ENCODE measurements at places on chromosomes 16 and 17. TPM values are rescaled to one million over a fixed set of nuclear protein-coding genes. Genes with fewer than 3 reads are reported as not detected.

The NTN3 gene
- total RNA-seq, result 0.15 TPM

The NMRAL1 gene
- total RNA-seq, result 48.0 TPM

DNA sequence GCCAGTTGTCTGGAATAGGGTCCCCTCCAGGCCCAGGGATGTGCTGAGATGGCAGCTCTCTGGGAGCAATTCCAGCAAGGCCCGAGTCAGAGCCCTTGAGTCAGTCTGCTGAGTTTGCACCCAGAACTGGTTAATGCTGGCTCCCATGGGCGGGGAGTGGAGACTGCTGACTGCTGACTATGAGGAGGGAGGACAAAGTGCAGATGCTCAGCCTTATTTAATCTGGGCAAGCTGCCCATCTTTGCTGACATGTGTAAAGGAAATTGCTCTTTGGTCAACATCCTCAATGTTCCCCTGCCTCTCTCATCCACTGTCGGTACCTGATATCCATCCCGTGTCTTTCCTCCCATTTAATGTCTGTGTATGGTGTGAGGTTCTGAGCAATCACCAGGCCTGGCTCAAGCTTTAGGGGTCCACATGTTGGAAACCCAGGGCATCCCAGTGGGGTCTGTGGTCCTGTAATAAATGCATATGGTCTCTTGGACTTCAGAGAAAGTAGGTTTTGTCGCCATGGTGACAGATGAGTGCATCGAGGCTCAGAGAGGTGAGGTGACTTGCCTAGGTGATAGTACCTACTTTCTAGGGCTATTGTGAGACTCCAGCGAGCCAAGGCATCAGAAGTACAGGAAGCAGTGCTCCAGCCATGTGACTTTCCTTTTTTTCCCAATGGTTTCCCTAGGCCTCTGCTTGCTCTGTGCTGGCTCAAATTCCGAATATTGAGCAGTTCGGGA, 20.0 kb upstream of the RNF135 start:
- H3K4me3 ChIP-seq, result no peak overlapping the region
- no peaks in the 10 kb centered on the region for H3K27me3 ChIP-seq
- H3K36me3 ChIP-seq, result no peaks in the 10 kb centered on the region
- H3K27ac ChIP-seq, result no peak overlapping the region
- no peaks in the 10 kb centered on the region for H3K4me1 ChIP-seq
- peak; percentile 46 for DNase-seq

GRCh38 chr16:2205967-2206313, 686 bp downstream of the MLST8 start:
- H3K4me1 ChIP-seq, result peaks cover 10% of the 10 kb centered on the region
- no peak for DNase-seq
- H3K27ac ChIP-seq, result no peak overlapping the region
- peak overlapping the region; percentile 58 for H3K4me3 ChIP-seq

DNA sequence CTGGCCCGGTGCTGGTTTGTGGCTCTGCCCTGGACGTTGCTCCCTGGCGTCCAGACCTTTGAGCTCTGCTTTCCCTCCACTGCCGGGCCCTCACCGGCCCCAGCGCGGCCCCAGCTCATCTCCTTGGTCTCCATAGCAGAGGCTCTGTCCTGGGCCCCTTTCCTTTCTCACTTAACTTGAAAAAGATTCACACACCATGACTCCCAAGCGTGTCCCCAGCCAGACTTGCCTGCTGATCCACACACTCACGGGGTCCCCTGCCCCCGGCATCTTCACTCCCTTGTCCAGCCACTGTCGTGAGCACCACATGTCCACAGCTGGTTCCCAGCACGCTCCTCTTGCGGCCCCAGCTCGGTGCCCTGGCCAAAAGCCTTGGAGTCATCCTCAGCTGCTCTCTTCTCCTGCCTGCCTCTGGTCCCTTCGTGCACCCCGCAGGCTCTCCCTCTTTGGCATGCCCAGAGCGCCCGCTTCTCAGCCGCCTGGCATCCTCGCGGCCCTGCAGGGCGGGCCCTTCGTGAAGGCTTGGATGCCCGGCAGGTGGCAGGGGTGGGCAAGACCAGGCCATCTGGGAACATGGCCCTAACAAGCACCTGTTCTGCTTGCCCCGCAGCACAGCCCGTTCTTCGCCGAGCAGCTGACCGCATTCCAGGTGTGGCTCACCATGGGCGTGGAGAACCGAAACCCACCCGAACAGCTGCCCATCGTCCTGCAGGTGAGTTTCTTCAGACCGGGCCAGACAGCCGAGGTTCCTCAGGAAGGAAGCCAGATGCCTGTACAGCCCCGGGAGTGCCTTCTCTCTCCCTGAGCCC, 145.6 kb upstream of the CHMP6 start:
- H3K4me1 ChIP-seq, result peaks cover 1% of the 10 kb centered on the region
- H3K4me3 ChIP-seq, result no peak overlapping the region
- no peak for DNase-seq
- no peak overlapping the region for H3K27ac ChIP-seq

GRCh38 chr16:49659356-49659755, 196.6 kb downstream of the ZNF423 start:
- DNase-seq, result no peak
- no peak overlapping the region for H3K27ac ChIP-seq
- no peak overlapping the region for H3K4me3 ChIP-seq
- no peaks in the 10 kb centered on the region for H3K36me3 ChIP-seq
- peaks cover 8% of the 10 kb centered on the region for H3K4me1 ChIP-seq

The PAQR4 gene
- 31.2 TPM for total RNA-seq

The KRT23 gene
- total RNA-seq, result not detected

- H3K4me1 ChIP-seq, result peaks cover 16% of the 10 kb centered on the region
- peaks cover 7% of the 10 kb centered on the region for H3K27me3 ChIP-seq
- no peaks in the 10 kb centered on the region for H3K36me3 ChIP-seq
- no peak overlapping the region for H3K27ac ChIP-seq
Observed at GRCh38 chr16:3007059-3007956, 5.4 kb upstream of the CLDN9 start.

DNA sequence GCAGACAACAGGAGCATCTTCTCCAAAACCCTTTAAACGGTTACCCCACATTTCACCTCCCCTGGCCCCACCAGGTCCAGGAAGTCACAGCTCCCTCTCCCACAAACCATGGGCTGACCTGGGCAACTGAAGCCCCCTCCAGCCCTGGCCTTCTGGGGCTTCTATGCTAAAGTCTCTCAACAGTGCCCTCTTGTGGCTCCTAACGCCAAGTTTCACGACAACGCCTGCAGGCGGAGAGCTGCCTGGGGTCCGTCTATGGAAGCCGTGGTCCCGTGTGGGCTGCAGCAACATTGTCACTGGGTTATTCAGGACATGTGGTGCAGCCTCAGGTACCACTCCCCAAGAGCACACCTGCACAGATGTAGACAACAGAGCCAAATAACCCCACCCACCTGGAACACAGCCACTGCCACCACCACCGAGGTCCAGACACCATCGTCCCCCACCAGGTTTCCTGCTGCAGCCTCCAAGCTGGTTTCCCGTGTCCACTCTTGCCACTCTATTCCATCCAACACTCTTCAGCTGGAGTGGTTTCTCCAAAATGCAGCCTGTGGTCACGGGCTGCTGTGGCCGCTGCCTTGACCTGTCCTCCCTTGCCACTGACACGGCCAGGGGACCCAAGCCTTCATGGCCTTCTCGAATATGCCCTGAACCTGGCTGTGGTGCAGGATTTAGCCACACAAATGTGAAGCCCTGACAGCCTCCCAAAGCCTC, 19.1 kb downstream of the C16orf95 start:
- H3K4me1 ChIP-seq, result no peaks in the 10 kb centered on the region
- no peak overlapping the region for H3K4me3 ChIP-seq
- no peaks in the 10 kb centered on the region for H3K36me3 ChIP-seq
- no peaks in the 10 kb centered on the region for H3K27me3 ChIP-seq
- DNase-seq, result peak; percentile 44

The ENKD1 gene
- total RNA-seq, result 17.5 TPM

The GAS7 gene
- total RNA-seq, result not detected

- peaks cover 6% of the 10 kb centered on the region for H3K36me3 ChIP-seq
- H3K4me3 ChIP-seq, result no peak overlapping the region
- H3K27ac ChIP-seq, result no peak overlapping the region
- no peak for DNase-seq
Observed at GRCh38 chr16:56744996-56745640, 15.2 kb downstream of the NUP93 start.

- no peaks in the 10 kb centered on the region for H3K36me3 ChIP-seq
- peaks cover 6% of the 10 kb centered on the region for H3K4me1 ChIP-seq
- H3K27ac ChIP-seq, result no peak overlapping the region
Observed at GRCh38 chr16:4373909-4374742, 2.5 kb downstream of the VASN start.

The EFCAB5 gene
- 0.40 TPM for total RNA-seq

The CCR7 gene
- not detected for total RNA-seq

GRCh38 chr16:84360170-84360569, 8.2 kb upstream of the ATP2C2 start:
- no peak overlapping the region for H3K4me3 ChIP-seq
- H3K27ac ChIP-seq, result no peak overlapping the region
- H3K27me3 ChIP-seq, result no peaks in the 10 kb centered on the region

GRCh38 chr17:82973456-82974135, 105.8 kb upstream of the METRNL start:
- no peaks in the 10 kb centered on the region for H3K4me1 ChIP-seq
- H3K4me3 ChIP-seq, result no peak overlapping the region
- DNase-seq, result no peak
- no peak overlapping the region for H3K27ac ChIP-seq

The CTRB1 gene
- not detected for total RNA-seq

The OSGIN1 gene
- 8.6 TPM for total RNA-seq

The VAT1L gene
- total RNA-seq, result 2.1 TPM

The EPX gene
- total RNA-seq, result not detected

The CCL3 gene
- not detected for total RNA-seq

GRCh38 chr16:54544553-54545180, 258.1 kb upstream of the IRX3 start:
- no peak overlapping the region for H3K27ac ChIP-seq
- no peak for DNase-seq
- H3K27me3 ChIP-seq, result no peaks in the 10 kb centered on the region
- H3K36me3 ChIP-seq, result no peaks in the 10 kb centered on the region

The SKAP1 gene
- 0.51 TPM for total RNA-seq

DNA sequence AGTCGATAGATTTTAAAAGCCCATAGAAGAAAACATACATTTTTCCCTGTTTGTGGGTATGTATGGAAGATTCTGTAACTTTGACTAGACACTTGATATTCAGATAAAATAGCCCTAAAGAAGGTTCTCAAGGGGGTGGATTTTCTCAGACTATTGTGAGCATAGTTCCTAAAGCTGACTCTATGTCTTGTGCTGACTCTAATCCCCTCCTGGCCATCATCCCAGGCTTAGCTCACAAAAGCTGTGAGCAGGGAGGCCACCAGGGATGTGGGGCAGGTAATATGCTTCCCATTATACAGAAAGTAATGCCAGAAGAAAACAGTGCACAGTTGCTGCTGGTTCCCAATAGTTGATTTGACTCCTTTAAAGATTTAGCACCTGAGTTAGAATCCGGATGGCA, 32.0 kb downstream of the CDH13 start:
- H3K27me3 ChIP-seq, result no peaks in the 10 kb centered on the region
- H3K36me3 ChIP-seq, result no peaks in the 10 kb centered on the region
- DNase-seq, result no peak
- no peak overlapping the region for H3K27ac ChIP-seq

The CWC25 gene
- 20.0 TPM for total RNA-seq

The TSNAXIP1 gene
- total RNA-seq, result 0.95 TPM

GRCh38 chr17:32629563-32630190, 142.9 kb downstream of the CDK5R1 start:
- H3K36me3 ChIP-seq, result no peaks in the 10 kb centered on the region
- DNase-seq, result no peak
- no peaks in the 10 kb centered on the region for H3K27me3 ChIP-seq

The SLC12A4 gene
- total RNA-seq, result 99.0 TPM

The TIMP2 gene
- 280 TPM for total RNA-seq

GRCh38 chr17:40074175-40074512, 11.4 kb downstream of the THRA start:
- H3K4me1 ChIP-seq, result peaks cover 24% of the 10 kb centered on the region
- no peak overlapping the region for H3K4me3 ChIP-seq
- no peaks in the 10 kb centered on the region for H3K27me3 ChIP-seq
- DNase-seq, result no peak

DNA sequence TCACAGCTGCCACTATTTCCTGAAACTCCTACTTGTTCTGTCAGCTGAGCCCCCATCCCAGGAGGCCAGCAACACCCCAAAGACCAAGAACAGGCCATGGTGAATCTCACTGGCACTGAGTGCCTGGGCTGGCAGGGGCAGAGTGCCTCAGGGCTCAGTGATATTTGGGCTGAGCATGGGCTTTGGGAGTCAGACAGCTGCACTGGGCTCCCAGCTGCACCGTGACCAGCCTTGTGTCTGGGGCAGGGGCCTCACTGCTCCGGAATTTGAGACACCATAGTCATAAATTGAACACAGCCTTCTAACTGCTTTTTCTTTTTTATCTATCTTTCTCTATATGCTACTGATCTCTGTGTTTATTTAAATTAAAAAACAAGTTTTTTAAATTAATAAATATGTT, 1744.2 kb downstream of the TP53TG3F start:
- H3K4me1 ChIP-seq, result no peaks in the 10 kb centered on the region
- no peaks in the 10 kb centered on the region for H3K27me3 ChIP-seq
- no peaks in the 10 kb centered on the region for H3K36me3 ChIP-seq
- no peak overlapping the region for H3K27ac ChIP-seq

DNA sequence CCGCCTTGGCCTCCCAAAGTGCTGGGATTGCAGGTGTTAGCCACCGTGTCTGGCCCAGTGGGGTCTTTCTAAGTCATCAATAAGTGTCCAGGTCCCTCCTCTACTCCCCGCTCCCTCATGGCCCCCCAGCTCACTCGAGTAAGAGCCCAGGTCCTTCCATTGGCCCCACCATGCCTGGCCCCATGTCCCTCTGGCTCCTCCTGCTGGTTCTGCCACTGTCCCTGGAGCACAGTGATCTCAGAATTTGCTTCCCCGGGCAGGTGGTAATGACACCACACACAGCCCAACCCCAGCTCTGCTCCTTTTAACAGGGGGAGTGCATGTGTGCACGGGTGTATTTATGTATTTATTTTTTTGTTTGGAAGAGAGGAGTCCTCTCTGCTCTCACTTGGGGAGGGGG, 19.6 kb downstream of the MGAT5B start:
- H3K27ac ChIP-seq, result no peak overlapping the region
- no peak overlapping the region for H3K4me3 ChIP-seq
- H3K4me1 ChIP-seq, result no peaks in the 10 kb centered on the region
- no peaks in the 10 kb centered on the region for H3K36me3 ChIP-seq
- no peaks in the 10 kb centered on the region for H3K27me3 ChIP-seq

The AURKB gene
- 104 TPM for total RNA-seq

All from endothelial cell of umbilical vein (primary cell).